Activated naive CD4-positive, alpha-beta T cell treated with anti-CD3 and anti-CD28 coated beads, Interleukin-2, amount 50 U/mL, for 16 hours (primary cell): ENCODE measurements at places on chromosomes 13 and 19.

GRCh38 chr13:97280478-97280877 is 58.3 kb downstream of the MBNL2 start:
- DNase-seq: no peak

GRCh38 chr13:73631411-73631810 is 502.8 kb downstream of the KLF12 start:
- no peak for DNase-seq

DNA sequence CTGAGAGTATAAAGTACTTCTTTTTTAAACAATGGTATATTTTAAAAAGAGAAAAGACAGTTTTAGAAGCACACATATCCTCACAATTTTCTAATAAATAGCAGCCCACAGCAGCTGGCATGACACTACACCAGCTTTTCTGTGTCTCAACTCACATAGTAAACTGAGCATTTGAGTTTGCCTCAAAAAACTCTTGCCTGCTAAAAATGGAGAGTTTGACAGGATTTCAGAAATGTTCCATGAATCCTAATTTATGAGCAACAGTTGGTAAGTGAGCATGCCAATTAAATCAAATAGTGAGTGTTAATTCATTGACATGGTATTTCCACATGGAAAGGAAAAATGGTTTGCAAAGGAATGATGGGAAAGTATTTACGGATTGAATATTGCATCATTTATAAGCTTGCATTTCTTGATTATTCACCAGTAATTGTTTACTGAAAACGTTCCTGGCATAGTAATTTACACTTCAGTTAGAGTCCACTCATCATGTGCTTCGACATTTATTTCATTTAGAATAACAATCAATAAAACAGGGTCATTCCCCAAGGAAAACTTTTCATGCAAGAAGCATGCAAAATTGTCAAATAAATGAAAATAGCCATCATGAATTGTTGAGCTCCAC is 323.0 kb downstream of the EFNB2 start:
- no peak for DNase-seq

GRCh38 chr19:47353307-47353712 is 4.2 kb downstream of the DHX34 start:
- no peak for DNase-seq

DNA sequence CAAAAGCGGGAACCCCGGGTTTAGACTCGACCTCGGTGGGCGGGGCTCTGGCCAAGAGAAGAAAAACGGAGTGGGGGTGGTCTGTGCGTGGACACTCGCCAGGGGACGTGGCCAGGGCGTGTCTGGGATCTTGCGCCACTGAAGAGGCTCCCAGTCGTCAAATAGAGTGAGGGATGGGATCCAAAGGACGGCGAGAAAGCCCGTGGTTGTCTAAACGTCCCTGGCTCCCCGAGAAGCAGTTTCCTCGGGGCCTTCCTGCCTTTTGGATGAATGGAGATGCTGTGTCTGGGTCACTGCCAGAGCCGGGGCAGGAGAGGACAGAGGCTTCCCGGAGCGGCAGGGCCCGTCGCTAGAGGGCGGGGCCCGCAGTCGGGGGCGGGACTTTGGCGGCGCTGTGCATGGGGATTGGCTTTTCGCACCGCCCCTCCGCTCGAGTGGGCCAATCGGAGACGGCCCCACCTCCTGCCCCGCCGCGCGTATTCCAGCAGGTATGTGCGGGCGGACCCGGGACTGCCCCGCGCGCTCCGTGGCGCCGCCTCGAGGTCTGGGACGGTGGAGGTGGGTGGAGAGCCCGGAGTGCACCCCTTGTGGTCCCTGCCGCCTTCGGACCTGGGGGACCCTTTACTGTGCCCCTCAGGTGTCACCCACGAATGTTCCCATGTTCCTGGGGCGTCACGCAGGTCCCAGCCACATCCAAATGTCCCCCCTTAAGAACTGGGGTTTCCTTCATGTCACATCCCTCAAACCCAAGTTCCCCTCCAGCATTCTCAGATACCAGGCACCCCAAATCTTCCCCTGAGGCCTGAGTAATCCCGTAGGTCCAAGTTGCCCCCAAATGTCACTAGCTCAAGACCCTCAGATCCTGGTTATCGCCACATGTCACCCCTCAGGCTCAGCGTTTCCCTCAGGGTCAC is 38.3 kb downstream of the ZSWIM4 start:
- DNase-seq: peak; percentile 93

GRCh38 chr19:33240181-33240771 is 14.6 kb upstream of the SLC7A10 start:
- no peak for DNase-seq

DNA sequence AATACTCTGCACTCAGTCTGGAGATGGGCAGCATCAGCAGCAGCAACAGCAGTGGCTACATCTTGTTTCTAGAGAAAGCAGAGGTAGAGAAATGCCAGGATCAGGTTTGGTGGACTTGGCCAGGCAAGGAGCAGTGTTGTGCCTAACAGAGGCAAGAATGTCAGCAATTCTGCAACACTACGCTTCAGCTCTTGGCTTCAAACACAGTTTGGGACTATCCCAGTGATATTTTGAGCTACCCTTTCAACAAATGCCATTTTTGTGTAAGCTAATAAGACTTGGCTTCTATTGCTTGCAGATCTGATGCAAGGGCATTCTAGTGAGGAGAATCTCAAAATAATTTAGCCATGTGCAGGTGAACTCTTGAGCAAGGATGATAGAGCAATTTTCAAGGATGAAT is 271.3 kb downstream of the PCDH20 start:
- DNase-seq: no peak

DNA sequence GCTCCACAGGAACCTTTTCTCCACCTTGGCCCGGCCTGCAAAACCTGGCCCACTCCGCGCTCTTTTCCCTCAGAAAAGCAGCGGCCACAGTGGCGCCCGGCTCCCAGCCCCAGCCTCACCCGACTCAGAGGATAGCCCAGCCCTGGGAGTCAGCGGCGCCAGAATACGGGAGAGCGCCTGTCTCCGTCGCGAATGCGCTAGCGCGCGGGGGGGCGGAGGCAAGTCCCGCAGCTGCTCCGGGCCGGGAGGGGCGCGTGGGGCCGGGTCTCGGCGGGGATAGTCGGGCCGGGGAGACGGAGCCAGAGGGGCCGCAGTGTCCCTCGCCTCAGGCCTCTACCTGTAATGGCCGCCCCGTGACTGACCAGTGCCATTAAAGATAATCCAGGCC is at the start of gene ZFP30:
Gene ZFP30, minus strand, starts transcription at position 165 of the 388 bp plus-strand sequence. CDS start 7,643 bp downstream, outside the sequence.
- DNase-seq: peak; percentile 85

- DNase-seq: no peak
Observed at GRCh38 chr13:77876176-77876575, 42.5 kb downstream of the EDNRB start.

DNA sequence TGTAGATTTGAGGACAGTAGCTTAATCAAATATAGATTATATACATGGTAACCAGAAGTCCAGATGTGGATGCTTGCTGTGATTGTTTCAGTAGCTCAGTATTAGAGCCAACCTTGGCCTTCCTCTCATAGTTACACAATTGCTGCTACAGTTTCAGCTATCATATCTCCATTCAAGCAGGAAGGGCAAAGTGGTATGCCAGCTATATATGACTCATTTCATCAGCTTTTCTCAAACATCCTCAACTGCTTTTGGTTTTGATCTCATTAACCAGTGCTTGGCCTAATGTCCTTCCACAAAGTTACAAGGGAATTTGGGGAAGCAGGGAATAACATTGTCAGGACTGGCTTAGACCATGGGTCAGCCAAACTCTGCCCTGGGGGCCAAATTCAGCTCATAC is 73.0 kb upstream of the MAB21L1 start:
- DNase-seq: no peak

DNA sequence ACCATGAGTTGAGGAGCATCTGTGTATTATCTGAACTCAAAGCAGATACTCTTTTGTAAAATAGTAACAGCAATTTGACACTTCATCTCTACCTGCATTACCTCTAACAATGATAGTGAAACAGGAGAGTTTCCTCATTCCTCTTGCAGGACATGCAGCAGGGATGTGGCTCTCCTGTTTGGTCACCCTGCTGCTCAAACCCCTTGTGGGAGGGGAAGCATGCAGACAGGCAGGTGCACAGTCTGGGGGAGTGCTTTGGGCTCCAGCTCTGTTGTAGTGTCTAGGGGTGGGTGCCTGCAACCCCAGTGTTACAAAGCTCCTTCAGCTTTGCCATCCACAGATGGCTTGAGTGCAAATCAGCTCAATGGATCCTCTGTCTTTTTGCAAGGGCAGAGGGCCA is 827.6 kb downstream of the DACH1 start:
- no peak for DNase-seq

DNA sequence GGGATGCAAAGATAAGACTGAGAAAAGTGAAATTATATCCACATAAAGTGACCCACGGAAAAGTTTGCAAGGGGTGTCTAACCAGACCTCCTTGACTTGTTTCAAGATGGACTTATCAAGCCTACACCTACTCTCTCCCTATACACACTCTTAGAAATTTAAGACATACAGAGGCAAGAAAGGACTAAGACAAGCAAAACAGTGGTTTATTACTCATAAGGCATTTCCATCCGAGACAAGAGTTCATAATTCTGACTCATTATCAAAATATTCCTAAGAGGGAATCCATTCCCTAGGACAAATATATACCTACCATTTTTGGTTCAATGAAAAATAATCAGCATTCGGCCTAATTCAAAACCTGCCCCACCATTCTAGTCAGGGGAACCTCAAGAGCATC is 232.6 kb upstream of the GPC6 start:
- DNase-seq: no peak

GRCh38 chr13:76684336-76684735 is 201.9 kb downstream of the KCTD12 start:
- no peak for DNase-seq

GRCh38 chr13:28837111-28837510 is 17.0 kb downstream of the MTUS2 start:
- no peak for DNase-seq

DNA sequence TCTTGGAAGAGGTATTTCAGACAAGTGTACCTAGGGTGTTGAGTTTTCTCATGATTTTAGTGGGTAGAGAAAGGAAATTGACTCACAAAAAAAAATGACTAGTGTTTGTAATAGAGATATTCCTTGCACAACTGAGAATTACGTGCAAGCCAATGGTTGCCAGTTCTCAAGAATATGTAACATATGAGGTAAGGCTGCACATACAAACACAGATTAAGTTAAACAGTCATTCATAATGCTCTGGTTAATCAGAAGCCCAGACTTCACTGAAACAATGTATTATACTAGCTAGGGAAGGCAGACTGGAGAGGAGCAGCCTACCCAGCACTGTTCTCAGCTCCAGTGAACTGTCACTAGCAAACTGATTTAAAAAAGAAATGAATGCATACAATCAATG is 418.3 kb downstream of the DIAPH3 start:
- no peak for DNase-seq

GRCh38 chr19:18972301-18972811 is 31.3 kb upstream of the HOMER3 start:
- DNase-seq: no peak

DNA sequence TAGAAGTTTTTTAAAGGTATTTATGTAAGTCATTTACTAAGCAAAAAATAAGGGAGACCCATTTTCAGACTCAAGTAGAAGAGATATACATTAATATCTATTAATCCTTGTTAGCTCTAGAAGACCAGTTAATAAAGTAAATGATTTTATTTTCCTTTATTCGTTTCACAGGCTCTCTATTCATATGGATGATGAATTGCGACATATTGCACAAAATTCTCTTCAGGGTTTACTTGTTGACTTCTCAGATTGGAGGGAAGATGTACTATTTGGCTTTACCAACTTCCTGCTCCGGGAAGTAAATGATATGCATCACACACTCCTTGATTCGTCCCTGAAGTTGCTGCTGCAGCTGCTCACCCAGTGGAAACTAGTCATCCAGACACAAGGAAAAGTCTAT is 139.3 kb downstream of the FRY start:
- DNase-seq: no peak

DNA sequence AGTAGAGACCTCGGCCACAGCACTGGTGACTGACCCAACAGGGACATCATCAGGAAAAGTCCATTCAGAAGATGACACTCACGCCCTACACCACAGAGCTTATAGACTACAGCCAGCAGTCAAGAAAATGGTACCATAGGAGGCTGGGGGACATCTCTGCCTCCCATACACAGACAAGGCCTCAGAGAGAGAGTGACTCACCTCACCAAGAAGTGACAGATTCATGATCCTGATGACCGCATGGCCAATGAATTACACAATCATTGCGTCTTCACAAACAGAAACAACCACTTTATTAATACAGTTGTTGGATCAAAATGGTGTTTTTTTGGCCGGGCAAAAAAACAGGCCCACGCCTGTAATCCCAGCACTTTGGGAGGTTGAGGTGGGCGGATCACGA is 260.8 kb upstream of the TSHZ3 start:
- no peak for DNase-seq

GRCh38 chr13:25493931-25494640 is 122.3 kb downstream of the ATP8A2 start:
- DNase-seq: no peak

DNA sequence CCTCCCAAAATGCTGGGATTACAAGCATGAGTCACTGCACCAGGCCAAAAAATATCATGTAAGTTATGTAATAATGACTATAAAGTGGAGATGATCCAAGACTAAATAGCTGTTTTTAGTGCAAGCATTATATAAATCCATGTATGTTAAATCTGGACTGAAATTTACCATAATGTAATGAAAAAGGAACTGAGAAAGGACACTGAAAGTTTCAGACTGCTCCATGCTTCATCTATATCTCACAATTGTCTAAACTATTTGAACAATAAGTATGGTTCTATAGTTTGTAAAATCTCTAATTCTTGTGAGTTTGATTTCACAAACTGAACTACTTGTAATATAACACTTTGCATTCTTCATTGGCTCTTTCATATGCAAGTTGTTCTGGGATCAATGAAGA is 2299.5 kb downstream of the PCDH9 start:
- no peak for DNase-seq
